Activated CD8-positive, alpha-beta memory T cell treated with anti-CD3 and anti-CD28 coated beads for 48 hours (primary cell): ENCODE measurements at places on chromosomes 16 and 17.

DNA sequence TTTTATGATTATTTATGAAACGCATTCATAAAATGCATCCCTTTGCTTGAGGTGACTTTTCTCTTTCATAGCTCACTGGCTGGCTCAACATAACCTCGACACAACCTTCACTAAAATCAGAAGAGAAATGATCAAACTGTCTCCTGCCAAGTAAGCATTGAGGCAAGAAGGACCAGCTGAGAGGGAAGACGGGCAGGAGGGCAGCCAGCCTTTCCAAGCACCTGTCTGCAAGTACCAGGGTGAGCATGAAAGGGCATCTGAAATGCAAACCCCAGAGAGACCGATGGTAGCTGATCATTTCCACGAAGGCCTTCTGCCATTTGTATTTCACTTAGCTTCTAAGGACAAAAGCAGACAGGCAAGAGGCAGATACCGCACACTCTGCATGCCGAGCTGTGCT is 52.1 kb upstream of the RPH3AL start:
- DNase-seq = no peak

DNA sequence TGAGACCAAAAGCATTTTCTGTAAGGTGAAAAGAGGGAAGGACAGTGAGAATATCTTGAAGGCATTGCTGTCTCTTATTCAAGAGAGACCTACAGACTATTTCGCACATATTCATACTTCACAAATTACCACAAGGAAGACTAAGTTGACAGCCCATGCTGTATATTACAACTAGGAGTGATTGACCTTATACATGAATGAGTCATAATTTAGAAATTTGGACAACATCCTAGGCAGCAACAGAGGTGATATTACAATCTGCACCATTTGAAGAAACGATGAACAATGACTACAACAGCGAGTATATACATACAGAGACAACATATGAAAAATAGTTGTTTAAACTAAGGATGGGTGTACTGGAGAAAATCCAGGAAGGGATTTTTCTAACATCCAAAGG is 971.7 kb downstream of the CDH11 start:
- no peak for DNase-seq

DNA sequence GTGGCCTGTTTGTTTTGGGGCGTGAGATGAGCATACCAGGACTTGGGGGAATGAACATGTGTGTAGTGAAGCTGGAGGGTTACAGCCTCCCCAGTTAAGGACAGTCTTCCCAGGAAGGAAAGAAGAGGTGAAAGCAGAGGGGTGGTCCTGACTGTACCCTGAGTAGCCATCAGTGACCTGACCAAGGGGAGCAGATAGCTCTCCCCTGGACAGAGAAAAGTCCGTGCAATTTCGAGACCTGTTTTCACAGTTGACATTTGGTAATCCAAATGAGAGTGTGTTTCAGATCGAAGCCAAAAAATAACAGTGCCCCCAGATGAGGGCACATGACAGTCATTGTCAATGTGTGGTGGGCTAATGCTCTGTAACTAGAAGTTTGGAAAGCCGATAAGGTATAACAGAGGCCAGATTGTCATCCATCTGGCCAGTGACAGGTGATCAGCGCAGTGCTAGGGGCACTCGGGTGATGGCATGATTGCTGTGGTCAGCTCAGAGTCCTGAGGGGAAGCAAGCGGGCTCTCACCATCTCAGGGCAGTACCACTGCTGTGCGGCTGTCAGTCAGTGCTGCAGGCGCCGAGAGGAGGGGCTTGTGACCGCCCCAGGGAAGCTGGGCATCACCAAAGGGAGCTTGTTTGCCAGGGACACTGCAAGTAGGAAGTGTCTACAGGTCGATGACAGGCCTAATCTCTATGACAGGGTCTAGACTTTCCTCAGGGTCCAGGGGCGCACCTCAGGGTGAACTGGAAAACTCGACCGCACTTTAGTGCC is 1.1 kb upstream of the NME2 start:
- DNase-seq = no peak

GRCh38 chr17:82076785-82077591 is 11.4 kb upstream of the DUS1L start:
- DNase-seq = no peak

GRCh38 chr17:7410634-7411426 is 3.2 kb downstream of the NLGN2 start:
- no peak for DNase-seq

DNA sequence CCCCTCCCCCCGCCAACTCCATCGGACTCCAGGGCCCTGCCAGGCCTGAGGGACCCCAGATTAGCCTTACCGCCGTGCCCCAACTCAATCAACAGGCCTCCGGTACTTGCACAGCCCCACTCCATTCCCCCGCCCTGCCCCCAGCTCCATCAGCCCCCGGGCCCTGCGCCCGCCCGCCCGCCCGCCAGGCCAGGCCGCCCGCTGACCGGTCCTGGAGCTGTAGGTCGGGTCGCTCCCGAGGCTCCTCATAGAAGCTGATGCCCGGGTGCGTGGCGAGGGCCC is 308 bp downstream of the GTF3C1 start:
- DNase-seq = no peak

DNA sequence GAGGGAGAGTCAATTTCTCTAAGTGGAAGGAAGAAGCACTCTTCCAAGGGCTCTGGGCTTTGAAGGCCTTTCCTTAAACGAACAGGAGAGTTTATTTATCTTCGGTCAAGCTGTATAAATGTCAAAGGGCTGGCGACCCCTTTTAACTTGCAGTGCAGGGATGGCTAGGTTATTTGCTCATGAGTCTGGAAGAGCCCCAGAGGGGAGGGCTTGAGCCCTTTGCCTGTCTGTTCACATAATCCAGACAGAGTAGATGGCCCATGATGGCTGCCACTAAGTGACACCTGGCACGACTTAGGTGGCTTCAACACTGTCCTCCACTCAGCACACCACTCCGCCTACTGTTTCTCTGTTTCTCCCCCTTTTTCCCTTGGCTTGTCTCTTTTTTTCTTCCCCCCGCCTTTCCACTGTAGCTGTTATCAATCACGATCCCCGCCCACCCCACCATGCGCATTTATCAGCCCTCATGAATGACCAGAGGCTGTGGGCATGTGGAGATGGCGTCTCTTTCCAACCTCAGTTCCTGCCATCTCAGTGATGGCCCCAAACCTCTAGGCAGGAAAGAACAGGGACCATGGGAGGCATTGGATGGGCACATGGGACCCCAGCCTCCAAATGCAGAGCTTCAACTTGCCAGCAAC is 408.7 kb upstream of the TNRC6C start:
- no peak for DNase-seq

DNA sequence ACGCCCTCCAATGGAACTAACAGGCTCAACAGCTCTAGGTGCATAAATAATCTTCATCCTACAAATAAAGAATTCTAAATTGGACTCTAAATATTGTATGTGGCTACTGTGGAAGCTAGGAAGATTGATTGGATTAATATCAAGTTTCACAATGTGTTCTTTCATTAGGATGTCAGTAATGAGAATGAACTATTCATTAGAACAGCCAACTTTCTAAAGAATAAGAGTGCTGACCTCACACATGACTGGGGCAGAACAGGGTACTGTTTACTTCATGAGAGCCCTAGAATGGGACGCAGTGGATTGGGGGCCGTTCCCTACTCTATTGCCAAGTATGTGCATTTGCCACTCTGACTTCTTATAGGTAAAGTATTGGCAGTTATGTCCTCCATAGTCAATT is 528.2 kb upstream of the RBFOX1 start:
- no peak for DNase-seq

DNA sequence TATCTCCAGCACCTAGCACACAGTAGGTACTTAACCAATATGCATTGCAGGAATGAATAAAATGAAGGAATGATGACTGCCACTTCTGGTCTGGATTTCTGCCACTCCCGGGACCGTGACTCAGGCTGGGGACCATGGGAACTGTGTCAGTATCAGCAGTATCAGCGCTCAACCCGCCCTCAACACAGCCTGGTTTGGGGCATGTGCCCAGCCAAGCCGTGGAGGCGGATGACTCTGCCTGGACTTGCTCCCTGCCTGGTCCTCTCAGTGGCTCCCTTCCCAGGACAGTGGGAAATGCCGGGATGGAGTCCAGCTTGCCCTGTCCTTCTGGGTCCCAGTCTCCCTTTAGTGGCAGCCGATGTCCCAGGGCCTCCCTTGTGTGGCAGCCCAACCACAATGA is 55.1 kb downstream of the SRCIN1 start:
- DNase-seq = no peak

- no peak for DNase-seq
These were observed 3.0 kb downstream of the SREBF1 start for GRCh38 chr17:17833658-17834357.

DNA sequence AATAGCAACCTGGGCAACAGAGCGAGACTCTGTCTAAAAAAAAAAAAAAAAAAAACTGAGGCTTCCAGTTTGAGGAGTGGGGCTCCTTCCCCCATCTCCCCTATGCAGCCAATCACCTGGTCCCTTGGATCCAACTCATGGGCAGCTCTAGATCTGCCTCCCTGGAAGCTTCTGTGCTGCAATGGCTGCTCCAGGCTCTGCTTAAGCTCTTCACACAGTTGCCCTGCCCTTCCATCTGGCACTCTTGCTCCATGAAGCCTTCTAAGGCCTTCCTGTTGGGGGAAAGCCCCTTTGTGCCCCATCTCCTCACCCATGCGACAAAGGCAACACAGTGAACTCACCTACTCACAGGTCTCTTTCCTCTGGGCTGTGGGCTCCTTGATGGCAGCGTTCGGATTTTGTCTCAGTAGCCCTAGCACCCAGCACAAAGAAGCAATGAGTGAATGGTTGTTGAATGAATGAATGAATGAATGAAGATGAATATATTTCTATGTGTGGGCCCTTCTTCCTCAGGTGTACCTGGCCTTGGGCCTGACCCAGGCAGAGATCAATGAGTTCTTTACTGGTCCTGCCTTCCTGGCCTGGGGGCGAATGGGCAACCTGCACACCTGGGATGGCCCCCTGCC is 1.9 kb downstream of the NAGLU start:
- DNase-seq = no peak

DNA sequence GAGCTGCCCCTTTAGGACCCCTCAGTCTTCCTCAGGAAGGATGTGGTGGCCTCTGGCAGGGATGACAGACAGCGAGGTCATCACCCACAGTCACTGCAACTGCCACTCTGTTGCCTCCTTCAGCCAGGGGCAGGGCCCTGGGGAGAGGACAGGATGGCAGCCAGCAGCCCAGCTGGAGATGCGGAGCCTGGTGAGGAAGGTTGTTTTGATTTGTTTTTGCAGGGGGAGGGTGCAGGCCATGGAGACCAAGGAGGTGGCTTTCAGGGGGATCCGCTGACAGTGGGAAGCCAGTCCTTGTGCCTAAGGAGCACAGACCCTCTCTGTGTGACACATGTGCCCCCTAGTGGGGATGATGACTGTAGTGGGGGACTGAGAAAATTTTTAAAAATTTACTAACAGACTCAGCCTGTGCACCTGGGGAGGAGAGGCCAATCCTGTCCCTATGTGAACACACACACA is 7.4 kb downstream of the PRCD start:
- no peak for DNase-seq

GRCh38 chr17:56918916-56919315 is 5.1 kb upstream of the TRIM25 start:
- DNase-seq = no peak

DNA sequence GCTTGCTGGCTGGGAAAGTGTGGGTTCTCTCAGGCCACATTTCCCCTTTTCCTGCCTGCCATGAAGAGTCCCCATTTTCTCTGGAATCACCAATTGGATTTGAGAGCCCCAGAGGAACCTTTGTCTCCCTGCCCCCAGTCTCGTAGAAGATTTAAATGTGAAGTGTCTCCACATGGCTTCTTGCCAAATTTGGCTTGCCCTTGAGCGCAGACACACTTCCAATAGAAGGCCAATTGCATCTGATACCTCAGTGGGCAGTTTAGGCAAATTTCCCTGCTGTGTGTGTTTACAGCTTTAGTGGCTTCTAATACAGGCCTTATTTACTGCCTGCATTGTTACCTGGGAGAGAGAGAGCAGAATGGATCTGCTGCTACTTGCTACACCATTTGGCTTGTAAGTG is 29.7 kb downstream of the CDK5R1 start:
- DNase-seq = no peak

- no peak for DNase-seq
These were observed 21.4 kb downstream of the NPLOC4 start for GRCh38 chr17:81615401-81615930.

DNA sequence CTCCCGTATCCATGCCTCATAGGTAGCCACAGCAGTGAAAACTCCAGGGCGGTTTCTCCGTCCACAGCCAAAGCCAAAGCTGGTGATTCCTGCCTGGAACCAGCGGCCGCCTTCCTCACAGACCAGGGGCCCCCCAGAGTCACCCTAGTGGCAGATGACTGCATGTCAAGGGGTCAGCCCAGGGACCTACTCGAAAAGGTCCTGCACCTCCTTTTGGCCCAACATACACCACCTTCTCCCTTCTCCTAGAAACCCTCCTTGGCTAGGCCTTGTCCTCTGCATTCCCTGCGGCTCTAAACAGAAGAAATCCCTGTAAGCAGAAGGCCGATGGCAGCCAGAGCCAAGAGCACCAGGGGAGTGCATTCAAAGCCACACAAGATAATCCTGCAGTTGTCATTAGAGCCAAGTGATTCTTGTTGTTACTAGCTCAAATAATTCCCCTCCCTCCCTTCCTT is 6.1 kb downstream of the PRSS36 start:
- no peak for DNase-seq

GRCh38 chr16:56094231-56094630 is 97.1 kb upstream of the GNAO1 start:
- DNase-seq = no peak

DNA sequence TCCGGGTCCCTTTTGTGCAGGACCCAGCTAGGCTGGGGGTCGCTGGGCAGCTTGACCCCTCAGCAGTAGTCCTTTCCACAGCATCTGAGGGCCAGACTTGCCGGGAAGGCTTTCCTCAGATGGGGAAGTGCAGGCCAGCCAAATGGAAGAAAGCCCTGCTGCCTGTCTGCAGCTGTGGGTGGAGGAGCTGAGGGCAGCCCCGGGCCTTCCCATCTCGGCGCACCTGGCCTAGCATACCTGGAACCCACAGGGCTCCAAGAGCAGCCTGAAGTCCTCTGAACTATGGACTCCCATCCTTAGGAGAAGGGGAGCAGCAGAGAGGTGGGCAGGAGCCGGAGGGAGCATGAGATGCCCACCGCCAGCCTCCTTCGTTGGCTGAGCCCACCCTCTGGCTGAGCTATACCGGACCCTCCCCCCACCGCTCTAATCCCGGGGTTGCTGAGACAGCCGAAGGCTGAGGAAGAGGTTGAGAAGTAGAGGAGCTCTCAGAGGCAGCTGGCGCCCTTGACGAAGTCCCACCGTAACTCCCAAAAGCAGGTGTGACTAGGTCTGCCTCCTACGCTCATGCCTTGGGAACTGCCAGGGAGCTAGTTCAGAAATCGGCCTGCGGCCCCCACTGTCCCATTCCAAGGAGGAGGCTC is 13.2 kb downstream of the UBALD2 start:
- no peak for DNase-seq

GRCh38 chr16:28317040-28317880 is 24.9 kb downstream of the SBK1 start:
- DNase-seq = peak; percentile 78

- DNase-seq = no peak
These were observed 204.3 kb upstream of the PSMD7 start for GRCh38 chr16:74092336-74092735.
